ENCODE measurements at places on chromosomes 16 and 17.

- DNase-seq: no peak
These were observed 3.2 kb downstream of the PITPNA start for GRCh38 chr17:1559047-1560043.

DNA sequence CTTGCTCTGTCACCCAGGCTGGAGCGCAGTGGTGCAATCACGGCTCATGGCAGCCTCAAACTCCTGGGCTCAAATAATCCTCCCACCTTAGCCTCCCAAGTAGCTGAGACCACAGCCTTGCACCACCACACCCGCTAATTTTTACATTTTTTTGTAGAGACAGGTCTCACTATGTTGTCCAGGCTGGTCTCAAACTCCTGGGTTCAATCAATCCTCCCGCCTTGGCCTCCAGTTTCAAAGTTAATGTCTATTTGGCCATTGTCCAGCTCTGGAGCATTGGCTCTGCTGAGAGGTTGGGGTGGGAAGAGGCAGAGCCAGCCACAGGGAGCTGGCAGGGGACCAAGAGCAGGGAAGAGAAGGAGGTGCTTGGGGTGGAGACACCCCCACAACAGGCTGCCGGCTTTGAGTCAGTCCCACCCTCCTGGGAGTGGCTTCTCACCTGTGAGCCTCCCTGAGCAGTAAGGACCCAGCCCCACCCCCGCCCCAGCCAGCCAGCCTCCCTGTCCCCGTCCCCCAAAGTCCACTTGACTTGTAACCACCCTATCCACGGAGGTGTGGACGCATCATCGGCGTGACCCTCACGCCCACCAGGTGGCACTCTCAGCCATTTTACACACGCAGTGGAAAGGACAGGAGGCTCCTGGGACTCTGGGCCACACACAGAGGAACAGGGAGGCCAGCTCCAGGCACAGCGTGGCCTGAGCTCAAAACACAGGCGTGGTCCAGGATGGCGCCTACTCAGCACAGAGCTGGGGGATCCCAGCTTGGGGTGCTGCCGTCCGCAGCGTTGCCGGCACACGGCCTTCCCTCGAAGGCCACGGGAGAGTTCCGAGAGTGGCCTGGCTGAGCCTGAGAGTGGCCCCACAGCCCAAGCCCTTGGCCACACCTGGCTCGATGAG, 22.8 kb upstream of the PVALEF start:
- DNase-seq: peak; percentile 76

GRCh38 chr17:80531400-80531799, 13.2 kb upstream of the RPTOR start:
- DNase-seq: no peak

- DNase-seq: no peak
These were observed 29.3 kb upstream of the CIBAR2 start for GRCh38 chr16:85141491-85142128.

- no peak for DNase-seq
These were observed 3.4 kb upstream of the SPOP start for GRCh38 chr17:49681106-49681979.
